ENCODE measurements at places on chromosomes 7 and 10.

DNA sequence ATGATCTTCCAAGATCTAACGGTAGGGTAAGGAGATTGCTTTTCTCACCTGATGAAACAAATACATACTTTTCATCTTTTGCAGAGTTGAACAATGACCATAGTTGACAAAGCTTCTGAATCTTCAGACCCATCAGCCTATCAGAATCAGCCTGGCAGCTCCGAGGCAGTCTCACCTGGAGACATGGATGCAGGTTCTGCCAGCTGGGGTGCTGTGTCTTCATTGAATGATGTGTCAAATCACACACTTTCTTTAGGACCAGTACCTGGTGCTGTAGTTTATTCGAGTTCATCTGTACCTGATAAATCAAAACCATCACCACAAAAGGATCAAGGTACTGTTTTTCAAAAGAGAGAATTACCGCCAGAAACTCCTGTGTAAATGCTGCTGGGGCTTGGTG lies 79.9 kb downstream of the ANKRD61 start:
- DNase-seq, result no peak

DNA sequence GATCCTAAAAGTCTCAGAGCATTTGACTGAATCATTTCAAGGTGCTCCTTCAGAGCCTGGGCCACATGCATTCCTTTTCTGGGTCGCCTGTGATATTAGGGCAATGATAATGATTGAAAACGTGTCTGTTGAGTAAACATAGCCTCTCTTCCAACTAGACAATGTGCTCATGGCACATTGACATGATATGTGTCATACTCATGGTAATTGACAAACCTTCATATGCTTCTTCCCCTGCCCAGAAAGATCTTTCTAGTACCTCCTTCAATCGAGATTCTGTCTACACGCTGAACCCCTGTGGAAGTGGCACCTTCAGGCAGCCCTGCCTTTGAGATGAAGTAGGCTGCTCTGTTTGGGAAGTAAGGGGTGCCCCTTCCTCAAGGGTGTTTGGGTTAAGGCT lies 98.9 kb upstream of the TCF7L2 start:
- no peak for DNase-seq

- no peak for DNase-seq
These were observed 309.0 kb upstream of the IMMP2L start for GRCh38 chr7:111871283-111871682.

GRCh38 chr10:17240096-17240495 lies 12.1 kb downstream of the VIM start:
- DNase-seq, result no peak

DNA sequence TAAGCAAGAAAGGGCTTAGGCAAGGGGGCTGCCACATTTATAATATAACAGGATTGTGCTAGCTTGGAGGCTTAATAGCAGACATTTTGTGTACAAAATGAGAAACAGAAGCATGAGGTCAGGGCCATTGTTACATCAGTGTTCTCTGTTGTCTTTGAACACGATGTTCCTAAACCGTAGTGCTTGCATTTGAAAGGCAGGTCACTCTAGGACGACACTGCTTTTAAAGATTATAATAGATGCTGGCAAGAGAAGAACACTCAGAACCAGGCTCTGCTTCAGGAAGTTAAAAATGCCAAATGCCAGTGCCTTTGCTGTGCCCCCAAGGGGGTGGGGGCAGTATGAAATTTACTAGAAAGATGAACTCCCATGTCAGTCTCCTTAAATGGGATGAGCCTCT lies 91.1 kb downstream of the SORCS3 start:
- DNase-seq, result no peak

- no peak for DNase-seq
These were observed 14.5 kb downstream of the PYROXD2 start for GRCh38 chr10:98400482-98400881.

- DNase-seq, result no peak
These were observed 1.9 kb downstream of the TAS2R40 start for GRCh38 chr7:143223784-143224183.

DNA sequence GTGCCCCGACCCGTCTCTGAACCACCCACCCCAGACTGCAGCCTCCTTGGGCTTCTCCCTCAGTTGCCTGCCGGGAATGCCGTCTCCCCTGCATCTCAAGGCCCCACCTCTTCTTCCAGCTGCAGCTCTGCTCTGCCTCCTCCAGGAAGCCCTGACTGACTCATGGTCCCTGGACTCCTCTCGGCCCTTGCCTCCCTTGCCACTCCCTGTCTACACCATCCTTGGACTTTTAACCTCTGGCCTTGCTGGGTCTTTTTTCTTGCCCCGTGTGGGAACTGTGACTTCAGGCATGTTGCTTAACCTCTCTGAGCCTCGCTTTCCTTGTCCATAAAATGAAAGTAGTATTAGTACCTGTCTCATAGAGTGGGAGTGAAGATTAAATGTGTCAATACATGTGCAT lies 56.3 kb downstream of the C10orf105 start:
- DNase-seq, result no peak

- no peak for DNase-seq
These were observed 258.7 kb upstream of the SLC26A5 start for GRCh38 chr7:103704701-103705100.

DNA sequence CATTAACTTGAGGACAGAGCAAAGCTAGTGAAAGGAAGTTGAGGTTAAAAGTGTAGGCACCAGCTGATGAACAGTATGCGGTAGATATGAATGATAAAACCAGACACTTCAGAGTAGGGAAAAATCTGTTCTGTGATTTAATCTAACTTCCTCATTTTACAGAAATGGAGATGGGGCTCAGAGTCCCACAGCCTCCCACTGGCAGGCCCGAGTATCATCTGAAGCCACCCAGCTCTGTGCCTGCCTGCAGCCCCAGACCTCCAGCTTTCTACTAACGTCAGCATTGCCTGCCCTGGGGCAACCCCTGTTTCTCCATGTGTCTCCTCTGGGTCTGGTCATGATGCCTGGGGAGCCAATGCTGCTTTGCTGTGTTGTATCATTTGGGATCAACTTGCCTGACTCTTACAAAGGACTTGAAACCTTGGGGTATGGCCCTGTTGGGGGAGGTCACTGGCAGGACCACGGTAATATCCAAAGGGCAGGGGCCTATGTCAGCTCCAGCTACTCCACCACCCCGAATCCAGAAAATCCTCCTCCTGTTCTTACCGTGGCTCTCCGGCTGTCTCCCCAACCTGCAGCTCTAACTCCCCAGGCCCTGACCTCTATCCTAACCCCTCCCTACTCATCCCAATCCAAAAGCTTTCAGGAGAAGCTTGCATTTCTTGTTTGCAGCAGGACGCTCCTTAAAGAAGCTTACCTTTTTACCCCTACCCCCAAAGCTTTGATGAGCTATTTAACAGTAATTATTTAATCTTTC lies 56.2 kb upstream of the NPY start:
- DNase-seq, result no peak

- no peak for DNase-seq
These were observed 90.0 kb downstream of the GATA3 start for GRCh38 chr10:8144496-8144895.

DNA sequence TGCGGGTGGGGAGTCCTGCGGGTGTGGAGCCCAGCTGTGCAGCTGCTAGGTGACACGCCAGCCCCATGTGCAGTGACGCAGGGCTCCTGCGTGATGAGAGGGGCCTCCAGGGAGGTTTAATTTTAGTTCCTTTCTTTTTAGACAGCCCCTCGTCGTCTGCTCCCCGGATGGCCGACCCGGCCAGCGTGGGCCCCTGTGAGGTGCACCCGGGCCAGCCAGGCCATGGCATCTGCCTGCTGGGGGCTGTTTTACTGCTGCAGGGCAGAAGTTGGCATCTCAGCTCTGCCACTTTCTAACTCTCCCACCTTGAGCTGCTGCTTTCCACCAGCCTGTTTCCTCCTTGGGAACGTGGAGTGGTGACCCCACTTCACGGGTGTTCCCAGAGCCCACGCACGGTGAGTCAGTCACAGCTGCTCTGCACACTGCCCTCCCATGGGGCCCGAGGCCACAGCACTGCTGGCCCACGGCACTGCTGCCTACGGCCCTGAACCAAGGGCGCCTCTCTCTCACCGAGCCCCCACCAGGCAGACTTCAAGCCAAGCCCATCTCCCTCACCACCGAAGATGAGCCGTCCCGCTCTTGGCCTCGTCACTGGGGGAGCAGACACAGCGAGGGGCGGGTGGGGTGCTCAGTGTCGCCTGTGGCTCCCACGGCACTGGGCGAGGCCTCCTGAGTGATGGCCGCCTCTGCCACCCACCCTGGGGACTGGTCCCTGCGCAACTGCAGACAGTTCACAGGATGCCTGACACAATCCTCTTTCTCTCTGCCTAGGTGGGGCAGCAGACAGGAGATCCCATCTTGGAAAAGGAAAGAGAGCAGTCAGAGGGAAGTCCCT lies 21.3 kb downstream of the CYP2W1 start:
- DNase-seq, result peak; percentile 47

DNA sequence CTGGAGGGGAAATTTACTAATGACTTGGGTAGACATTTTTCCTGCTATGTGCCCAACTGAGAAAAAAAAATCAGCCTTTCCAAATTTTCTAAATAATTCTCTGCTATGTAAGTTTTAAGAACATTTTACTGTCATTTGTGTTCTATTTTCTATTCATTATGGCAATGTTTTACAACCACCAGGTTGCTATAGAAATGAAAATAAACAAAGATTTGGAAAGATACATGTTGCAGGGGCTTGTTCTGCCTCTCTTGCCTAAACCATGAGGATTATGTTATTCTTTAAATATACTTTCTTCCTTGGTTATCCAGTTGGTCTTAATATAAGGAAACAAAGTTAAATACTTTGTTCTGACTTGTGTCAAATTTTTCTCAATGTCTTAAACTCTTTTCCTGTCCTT lies 257.2 kb downstream of the TWIST1 start:
- no peak for DNase-seq

GRCh38 chr10:132560241-132560731 lies 22.7 kb downstream of the INPP5A start:
- DNase-seq, result no peak

DNA sequence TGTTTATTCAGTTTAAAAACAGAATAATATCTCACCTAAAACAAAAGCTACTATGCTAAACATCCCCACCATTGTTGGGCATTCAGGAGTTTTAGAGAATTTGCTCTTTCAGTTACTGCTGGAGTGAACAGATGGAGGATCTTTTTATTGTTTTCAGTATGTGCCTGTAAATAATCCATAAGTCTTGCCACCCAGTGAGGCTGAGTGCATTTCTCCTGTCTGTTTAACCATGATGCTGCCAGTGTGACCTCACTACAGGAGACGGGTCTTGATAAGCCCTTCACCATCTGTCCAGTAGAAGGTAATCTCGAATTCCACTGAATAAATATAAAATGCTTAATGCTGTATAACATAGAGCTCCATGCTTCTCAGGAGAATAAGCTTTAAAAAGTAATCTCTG lies 430.9 kb downstream of the POM121L12 start:
- DNase-seq, result no peak

DNA sequence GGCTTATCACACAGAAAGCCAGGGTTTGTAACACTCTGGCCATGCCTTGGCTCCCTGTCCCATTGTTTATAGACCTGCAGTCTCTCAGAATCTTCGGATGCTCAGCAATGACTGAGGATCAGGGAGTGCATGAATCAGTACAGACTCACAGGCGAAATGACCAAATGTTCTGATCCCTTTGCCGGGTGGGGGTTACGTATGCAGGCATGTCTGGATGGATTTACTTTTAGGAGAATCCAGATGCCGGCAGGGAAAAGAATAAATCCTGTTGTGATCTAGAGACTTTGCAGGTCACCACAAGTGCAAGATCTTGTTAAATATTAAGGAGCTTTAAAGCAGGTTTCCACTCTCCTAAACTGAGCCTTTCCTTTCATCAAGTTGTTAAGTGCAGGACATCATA lies 149.5 kb downstream of the SFMBT2 start:
- no peak for DNase-seq

DNA sequence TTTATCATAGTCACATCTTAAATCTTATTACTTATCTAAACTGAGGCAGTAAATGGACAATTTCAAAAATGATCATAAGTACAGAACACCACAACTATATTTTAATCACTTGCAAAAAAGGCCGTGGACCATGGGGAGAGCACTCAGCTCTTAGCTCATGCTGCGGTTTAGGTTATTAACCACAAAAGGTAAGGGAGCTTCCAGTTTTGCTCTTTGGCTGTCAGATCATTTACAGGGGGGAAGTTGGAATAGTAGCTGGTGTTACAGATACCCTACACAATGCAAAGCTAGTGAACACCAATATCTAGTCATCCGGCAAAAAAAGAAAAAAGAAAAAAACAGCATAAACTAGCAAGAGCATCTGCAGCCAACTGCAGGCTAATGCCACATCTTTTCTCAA lies 147.0 kb downstream of the BBS9 start:
- no peak for DNase-seq

GRCh38 chr10:119290301-119291048 lies 83.1 kb downstream of the GRK5 start:
- DNase-seq, result no peak

DNA sequence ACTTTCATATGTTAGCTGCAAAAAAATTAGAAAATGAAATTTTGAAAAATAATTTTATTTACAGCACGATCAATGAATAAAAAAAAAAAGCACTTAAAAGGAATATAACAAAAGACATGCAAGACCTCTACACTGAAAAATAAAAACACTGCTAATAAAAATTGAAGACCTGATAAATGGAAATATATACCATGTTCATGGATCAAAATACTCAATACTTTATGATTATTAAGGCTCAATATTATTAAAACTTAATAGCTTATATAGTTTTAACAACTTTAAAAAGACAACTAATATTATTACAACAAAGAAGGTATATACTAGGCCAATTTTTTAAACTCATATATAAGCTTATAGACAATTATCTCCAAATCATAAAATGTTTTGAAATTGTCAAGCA lies 143.0 kb downstream of the GFRA1 start:
- no peak for DNase-seq

DNA sequence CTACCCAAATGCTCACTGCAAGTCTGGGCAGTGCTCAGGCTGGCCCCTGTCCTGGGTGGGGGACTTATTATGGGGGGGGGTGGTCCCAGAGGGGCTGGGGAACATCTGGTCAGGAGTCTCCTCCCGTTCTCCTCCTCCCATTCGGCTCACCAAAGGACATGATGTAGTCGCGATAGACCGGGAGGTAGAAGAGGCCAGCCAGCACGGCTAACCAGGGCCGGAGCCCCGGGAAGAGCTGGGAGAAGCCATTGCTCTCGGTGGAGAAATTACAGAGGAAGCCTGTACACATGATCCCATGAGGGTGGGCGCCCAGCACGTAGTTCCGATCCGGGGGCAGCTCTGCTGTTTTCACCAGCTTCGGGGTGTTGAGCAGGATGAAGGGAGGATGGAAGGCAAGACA lies 2.4 kb downstream of the MOGAT3 start:
- no peak for DNase-seq

DNA sequence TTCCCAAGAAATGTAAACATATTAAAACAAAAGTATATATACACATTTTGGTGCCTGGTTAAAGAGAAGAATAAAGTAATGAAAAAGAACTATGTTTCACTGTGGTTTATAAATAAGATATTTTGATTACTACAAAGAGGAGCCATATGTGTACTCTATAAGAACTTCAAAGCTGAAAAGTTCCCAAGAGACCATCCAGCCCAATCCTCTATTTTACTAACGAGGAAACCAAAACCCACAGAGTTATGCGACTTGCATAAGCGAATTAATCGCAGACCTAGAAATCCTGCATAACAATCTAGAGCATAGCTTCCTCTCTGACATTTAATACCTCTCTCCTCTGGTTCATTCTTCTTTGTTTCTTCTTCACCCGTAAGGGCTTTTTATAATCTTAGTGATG lies 937.1 kb downstream of the CNTNAP2 start:
- no peak for DNase-seq

Measured in head of caudate nucleus (tissue), 42 donors.